Stimulated activated CD8-positive, alpha-beta memory T cell treated with anti-CD3 and anti-CD28 coated beads, Interleukin-4, amount 100 ng/mL, for 48 hours (primary cell): ENCODE measurements at places on chromosomes 5 and 9.

GRCh38 chr5:9920697-9921096 is 290.5 kb upstream of the TAS2R1 start:
- no peak for DNase-seq

DNA sequence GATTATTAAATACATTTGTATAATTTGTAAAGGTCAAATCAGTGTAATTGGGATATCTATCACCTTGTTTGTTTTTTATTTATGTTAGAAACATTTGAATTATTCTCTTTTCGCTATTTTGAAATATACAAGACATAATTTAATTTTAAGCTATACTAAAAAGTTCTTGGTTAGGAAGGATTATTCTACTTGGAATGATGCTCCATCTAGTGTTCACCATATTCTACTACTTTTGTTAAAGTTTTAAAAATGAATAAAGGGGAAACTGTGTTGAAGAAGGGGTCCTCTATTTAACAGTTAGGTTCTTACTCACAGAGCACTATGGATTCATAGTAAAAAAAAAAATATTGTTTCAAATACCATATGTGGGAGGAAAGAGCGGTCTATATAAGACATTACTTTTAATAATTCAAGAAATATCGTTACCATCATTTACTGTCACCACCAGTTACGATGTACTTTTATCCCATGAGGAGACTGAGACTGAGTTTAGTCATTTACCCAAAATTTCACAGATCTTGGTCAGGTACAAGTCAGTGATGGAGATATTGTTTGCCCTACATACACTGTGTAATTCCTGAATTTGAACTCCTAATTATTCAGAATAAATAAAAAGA is 6.3 kb upstream of the STOM start:
- DNase-seq, result no peak

- peak; percentile 28 for DNase-seq
These were observed 37.1 kb upstream of the FAM169A start for GRCh38 chr5:74903165-74903787.

DNA sequence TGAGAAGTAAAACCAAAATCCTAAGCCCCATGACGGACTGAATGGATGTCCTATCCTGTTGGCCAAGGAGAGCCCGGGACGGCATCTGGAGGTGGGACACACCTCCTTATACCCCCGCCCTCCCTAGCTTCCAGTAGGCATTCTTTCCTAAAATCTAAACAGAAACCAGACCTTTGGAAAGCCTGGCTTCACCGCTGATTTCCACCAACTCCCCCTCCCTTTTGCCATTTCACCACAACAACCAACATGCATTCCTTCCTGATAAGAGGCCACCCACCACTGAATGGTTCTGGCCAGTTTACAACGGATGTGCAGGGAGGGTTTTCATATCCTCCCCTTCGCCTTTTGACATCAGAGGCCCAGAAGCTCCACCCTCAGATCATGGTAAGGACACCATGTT is 9.2 kb upstream of the RARS1 start:
- no peak for DNase-seq

GRCh38 chr9:113574441-113575262 is 111.1 kb downstream of the RGS3 start:
- DNase-seq, result no peak

GRCh38 chr9:121233906-121234831 is 32.5 kb upstream of the RAB14 start:
- no peak for DNase-seq
